Activated CD4-positive, alpha-beta memory T cell treated with anti-CD3 and anti-CD28 coated beads for 36 hours (primary cell): ENCODE measurements at places on chromosomes 2 and 18. TPM values are rescaled to one million over a fixed set of nuclear protein-coding genes. Genes with fewer than 3 reads are reported as not detected.

Gene MTA3
- 25.1 TPM for total RNA-seq

Gene ATP6V1C2
- not detected for total RNA-seq

DNA sequence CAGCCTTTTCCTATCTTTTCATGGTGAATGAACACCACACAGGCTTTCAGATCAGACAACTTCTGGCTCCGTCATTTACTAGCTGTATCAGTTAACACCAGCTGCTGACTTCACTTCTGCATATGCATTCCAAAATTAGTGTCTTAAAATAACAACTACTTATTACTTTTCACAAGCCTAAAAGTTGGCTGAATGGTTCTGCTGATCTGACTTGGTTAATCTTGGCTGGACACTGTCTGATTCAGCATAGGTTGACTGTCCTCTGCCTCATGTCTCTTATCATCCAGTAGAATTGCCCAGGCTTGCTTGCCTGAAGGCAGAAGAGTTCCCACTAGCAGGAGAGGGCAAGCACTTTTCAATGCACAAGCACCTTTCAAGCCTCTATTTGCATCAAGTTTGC is 72.7 kb downstream of the MARCHF4 start:
- no peaks in the 10 kb centered on the region for H3K36me3 ChIP-seq
- no peaks in the 10 kb centered on the region for H3K27me3 ChIP-seq
- H3K27ac ChIP-seq = no peak overlapping the region
- DNase-seq = no peak

GRCh38 chr2:53127061-53127650 is 640.4 kb upstream of the CHAC2 start:
- H3K4me3 ChIP-seq = no peak overlapping the region
- no peak overlapping the region for H3K27ac ChIP-seq
- DNase-seq = no peak
- H3K4me1 ChIP-seq = no peaks in the 10 kb centered on the region
- H3K36me3 ChIP-seq = no peaks in the 10 kb centered on the region
- H3K27me3 ChIP-seq = no peaks in the 10 kb centered on the region

GRCh38 chr2:180012523-180012922 is 5.4 kb upstream of the CWC22 start:
- H3K4me1 ChIP-seq = peaks cover under 1% of the 10 kb centered on the region
- H3K27ac ChIP-seq = no peak overlapping the region
- DNase-seq = peak; percentile 19
- H3K4me3 ChIP-seq = no peak overlapping the region

DNA sequence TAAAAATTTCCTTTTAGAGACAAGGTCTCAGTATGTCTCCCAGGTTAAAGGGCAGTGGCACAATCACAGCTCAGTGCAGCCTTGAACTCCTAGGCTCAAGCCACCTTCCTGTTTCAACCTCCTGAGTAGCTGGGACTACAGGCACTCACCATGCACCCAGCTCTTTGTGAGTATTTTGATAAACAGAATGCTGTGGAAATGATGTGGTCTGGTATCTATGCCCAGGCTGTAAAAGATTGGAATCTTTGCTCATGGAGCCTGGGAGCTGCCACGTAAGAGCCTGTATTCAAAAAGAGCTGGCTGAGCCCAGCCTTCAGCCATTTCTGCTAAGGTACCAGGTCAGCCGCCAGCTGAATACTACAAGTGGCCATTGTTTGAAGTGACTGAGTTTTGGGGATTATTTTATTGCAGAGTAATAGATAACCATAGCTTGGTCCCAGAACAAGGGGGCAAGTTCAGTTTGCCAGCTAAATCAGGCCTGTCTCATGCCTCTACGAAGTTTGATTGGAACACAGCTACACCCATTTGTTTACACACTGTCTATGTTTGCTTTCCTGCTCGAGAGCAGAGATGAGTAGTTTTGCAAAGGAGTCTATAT is 21.3 kb upstream of the ARL5A start:
- H3K27me3 ChIP-seq = peaks cover 1% of the 10 kb centered on the region
- H3K36me3 ChIP-seq = no peaks in the 10 kb centered on the region
- no peak for DNase-seq
- H3K27ac ChIP-seq = no peak overlapping the region

DNA sequence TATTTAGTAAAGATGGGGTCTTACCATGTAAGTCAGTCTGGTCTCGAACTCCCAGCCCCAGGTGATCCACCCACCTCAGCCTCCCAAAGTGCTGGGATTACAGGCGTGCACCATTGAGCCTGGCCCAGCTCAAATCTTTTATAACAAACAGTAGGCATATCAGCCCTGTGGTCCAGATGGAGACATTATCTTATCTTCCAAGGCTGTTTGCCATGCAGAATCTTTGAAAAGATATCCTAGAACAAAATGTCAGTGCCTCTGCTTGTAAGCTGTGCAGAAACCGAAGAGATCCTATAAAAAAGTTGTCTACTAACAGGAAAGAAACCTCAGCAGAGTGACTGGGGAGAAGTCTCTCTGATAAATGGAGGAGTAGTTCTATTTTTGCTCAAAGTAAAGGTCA is 142.1 kb downstream of the PTH2R start:
- no peak for DNase-seq
- H3K4me3 ChIP-seq = no peak overlapping the region
- H3K4me1 ChIP-seq = no peaks in the 10 kb centered on the region
- no peak overlapping the region for H3K27ac ChIP-seq

GRCh38 chr2:119108186-119108585 is 50.4 kb downstream of the C1QL2 start:
- H3K27ac ChIP-seq = no peak overlapping the region
- H3K4me1 ChIP-seq = no peaks in the 10 kb centered on the region
- DNase-seq = no peak
- H3K36me3 ChIP-seq = no peaks in the 10 kb centered on the region
- H3K27me3 ChIP-seq = peaks cover 1% of the 10 kb centered on the region

Gene C2orf66
- not detected for total RNA-seq

- peaks cover 8% of the 10 kb centered on the region for H3K27me3 ChIP-seq
- H3K4me1 ChIP-seq = no peaks in the 10 kb centered on the region
- H3K4me3 ChIP-seq = no peak overlapping the region
- no peak for DNase-seq
- H3K36me3 ChIP-seq = no peaks in the 10 kb centered on the region
Observed at GRCh38 chr2:202196727-202197126, 41.7 kb downstream of the SUMO1 start.

Gene DOK6
- total RNA-seq = not detected

GRCh38 chr2:86298411-86299390 is 38.7 kb downstream of the REEP1 start:
- no peak for DNase-seq
- H3K36me3 ChIP-seq = no peaks in the 10 kb centered on the region
- peaks cover 18% of the 10 kb centered on the region for H3K27me3 ChIP-seq
- H3K27ac ChIP-seq = no peak overlapping the region

GRCh38 chr18:484749-485464 is 15.6 kb downstream of the COLEC12 start:
- H3K36me3 ChIP-seq = no peaks in the 10 kb centered on the region
- no peak overlapping the region for H3K4me3 ChIP-seq
- H3K27ac ChIP-seq = no peak overlapping the region
- no peaks in the 10 kb centered on the region for H3K4me1 ChIP-seq
- H3K27me3 ChIP-seq = peaks cover 11% of the 10 kb centered on the region

Gene ZNF638
- 74.2 TPM for total RNA-seq

- H3K4me1 ChIP-seq = peaks cover under 1% of the 10 kb centered on the region
- H3K4me3 ChIP-seq = no peak overlapping the region
- peaks cover 19% of the 10 kb centered on the region for H3K27me3 ChIP-seq
- DNase-seq = no peak
- H3K36me3 ChIP-seq = no peaks in the 10 kb centered on the region
- H3K27ac ChIP-seq = no peak overlapping the region
Observed at GRCh38 chr2:217216982-217217381, 357.1 kb upstream of the TNP1 start.

- no peak for DNase-seq
- H3K27me3 ChIP-seq = peaks cover 3% of the 10 kb centered on the region
- no peak overlapping the region for H3K27ac ChIP-seq
- H3K36me3 ChIP-seq = no peaks in the 10 kb centered on the region
- peaks cover 27% of the 10 kb centered on the region for H3K4me1 ChIP-seq
Observed at GRCh38 chr2:37870829-37871228, 54.3 kb upstream of the RMDN2 start.
